ENCODE measurements at places on chromosomes 2 and 18.

DNA sequence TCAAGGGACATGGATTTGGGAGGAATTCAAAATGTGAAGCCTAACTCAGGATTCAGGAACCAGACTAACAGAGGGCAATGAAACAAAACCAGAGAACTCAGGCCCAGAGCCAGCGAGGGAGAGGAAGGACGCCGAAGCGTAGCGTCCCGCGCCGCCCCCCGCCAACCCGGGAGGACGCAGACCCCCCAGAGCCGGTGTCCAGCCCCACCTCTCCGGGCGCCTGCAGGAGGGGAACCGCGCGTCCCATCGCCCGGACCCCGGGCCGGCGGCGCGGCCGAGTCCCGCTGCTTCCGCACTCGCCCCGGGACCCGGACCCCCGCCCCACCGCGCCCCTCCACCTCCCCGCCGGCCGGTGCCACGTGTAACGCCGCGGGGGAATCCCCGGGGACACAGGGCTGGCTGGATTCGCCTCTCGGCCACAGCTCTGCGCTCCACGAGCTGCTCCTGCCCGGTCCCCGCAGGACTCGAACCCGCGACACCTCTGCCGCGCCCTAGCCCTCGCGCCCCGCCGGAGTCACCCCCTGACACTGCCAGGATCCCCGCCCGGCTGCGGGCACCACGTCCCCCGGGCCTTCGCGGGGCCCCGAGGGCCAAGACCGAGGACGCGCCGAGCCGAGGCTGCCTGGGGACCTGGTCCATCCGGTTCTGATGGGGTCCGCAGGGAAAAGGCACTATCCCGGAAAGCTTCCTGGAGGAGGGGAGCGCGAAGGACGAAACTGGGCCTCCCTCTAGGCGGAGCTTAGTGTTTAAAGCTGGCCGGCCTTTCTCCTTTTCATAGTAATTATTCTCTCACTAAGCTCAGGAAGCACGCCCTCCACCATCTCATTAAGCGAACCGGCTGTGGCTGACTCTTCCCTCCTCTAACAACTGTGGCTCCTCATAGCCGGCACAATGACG, 40.4 kb upstream of the FAM124B start:
- peak; percentile 27 for DNase-seq

DNA sequence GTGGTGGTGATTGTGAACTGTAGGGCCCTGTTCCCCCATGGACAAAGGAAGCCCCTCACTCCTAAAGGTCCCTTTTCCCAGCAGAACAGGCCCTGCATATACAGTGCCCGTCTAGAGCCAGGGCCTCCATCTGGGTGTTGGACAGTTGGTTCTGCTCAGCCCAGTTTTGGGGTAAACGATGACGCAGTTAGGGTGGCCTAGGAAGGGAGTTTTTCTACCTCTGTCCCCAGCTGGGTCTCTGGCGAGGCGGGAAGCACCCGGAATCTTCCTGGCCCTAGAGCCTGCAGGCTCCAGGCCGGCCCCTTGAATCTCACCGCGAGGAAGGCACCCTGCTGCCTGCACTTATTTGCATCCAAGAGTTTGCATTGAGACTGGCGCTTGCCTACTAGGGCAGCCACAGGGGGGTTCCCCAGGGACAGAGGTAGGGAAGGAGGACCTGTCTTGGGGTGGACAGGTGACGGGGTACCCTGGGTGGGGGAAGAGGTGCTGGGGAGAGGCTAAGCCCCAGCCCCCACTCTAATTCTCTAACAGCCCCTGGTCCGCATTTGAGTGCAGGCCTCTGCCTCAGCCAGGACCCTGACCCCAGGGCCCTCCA, 529 bp upstream of the MTA3 start:
- DNase-seq, result no peak

DNA sequence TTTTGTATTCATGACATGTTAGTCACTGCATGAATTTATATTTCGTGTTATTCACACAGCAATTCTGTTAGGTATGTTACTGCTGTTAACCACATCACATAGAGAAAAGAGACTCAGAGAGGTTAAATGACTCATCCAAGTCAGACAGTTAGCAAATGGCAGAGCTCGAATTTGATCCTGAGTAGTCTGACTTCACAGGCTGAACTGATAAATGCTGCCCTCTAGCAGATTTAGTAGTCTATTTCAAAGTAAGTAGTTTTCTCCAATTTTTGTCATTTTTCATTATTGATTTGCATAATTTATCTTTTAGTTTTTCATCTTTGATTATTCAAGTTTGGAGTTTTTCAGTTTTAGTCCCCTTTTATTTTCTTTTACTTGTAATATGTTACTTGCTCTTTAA, 58.3 kb downstream of the WDR7 start:
- DNase-seq, result peak; percentile 62

- DNase-seq, result no peak
These were observed 13.6 kb downstream of the IMPA2 start for GRCh38 chr18:11994703-11995444.

DNA sequence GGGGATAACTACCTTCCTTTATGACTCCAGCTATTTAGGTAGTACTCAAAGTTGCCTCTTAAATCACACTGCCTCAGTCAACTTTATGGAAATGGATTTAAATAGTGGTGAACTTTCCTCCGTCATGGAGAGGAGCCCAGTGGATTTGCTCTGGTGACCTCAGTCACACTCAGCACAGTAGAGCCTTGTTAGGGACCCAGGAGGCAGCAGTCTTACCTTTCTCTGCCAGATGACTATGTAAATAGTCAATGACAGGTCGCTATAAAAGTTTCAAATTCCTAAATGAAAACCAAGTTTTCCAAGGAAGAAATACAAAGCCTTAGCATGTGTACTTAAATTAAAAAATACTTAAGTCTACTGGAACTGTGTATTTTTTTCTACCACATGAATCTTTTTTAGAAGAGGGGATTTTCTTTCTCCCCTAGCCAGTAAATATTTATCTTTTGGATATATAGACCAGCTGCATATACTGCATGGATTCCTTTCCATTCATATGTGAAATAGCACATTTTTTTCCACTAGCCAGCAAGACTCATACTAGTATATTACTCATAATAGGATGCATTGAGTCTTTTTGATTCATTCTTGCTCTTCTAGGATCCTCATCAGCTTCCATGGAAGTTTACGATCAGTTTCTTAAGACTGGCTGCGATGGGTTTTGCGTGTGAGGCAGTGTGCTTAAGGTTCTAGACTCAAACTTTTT, 147.1 kb downstream of the FMNL2 start:
- DNase-seq, result no peak

- peak; percentile 32 for DNase-seq
These were observed 655 bp downstream of the RND3 start for GRCh38 chr2:150486539-150487484.

- DNase-seq, result no peak
These were observed 13.4 kb downstream of the ATP6V1B1 start for GRCh38 chr2:70949086-70949485.

GRCh38 chr2:241087420-241088268, 14.4 kb downstream of the MTERF4 start:
- DNase-seq, result no peak

GRCh38 chr2:175039490-175039889, 34.3 kb upstream of the CHN1 start:
- no peak for DNase-seq

DNA sequence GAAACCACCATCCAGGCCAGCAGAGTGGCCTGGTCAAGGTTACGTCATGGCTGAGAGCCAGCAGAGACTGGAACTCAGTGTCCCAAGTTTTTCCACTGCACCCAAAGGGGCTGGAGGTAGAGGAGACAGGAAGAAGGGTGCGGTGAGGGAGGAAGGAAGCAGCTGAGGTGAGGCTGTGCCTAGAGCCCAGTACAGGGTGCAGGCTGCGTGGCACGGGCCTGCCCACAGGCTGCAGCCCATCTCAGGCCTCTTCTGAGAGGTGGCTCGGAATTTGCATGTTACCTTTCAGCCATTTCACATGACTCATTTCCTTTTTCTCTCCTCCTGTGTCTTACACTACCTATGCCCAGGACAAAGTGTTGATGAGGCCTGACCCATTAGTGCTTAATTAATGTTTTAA, 13.7 kb upstream of the MGAT4A start:
- no peak for DNase-seq

DNA sequence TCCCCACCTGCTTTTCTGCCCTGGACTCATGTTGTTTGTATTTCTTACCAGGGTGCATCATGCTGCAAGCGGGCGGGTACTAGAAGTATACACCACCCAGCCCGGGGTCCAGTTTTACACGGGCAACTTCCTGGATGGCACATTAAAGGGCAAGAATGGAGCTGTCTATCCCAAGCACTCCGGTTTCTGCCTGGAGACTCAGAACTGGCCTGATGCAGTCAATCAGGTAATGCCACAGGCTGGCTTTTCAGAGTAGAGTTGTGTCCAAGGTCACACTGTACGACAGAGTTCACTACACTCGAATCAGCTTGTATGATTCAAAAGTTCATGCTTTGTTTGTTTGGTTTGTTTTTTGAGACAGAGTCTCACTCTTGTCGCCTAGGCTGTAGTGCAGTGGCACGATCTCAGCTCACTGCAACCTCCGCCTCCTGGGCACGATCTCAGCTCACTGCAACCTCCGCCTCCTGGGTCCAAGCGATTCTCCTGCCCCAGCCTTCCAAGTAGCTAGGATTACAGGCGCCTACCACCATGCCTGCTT, 19.4 kb downstream of the SRSF7 start:
- no peak for DNase-seq

DNA sequence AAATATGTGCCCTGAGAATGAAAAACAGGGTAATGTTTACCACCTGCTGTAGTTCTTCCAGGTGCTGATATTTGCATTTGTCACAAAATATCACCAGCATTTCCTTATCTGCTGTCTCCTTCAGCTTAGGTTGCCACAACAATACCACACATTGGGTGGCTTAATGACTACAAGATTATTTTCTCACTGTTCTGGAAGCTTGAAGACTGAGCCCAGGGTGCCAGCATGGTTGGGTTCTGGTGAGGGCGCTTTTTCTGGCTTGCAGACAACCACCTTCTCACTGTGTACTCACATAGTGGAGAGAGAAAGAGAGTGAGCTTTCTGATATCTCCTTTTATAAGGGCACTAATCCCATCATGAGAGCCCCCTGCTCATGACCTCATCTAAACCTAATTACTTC, 407.5 kb upstream of the RGPD4 start:
- DNase-seq, result no peak

DNA sequence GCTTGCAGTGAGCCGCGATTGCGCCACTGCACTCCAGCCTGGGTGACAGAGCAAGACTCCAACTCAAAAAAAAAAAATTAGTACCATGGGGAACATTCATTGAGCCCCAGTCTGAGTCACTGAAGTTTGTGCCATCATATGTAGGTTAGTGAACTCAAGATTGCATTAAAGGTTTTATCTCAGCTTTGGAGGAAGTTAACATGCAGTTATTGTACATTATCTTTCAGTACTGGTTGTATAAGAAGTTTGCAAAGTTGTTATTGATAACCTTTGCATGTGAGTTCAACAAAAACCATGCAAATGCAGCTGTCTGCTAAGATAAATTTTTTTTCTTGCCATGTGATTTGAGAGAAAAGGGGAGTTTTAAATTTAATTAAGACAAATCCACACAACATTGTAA, 95.7 kb downstream of the MEIS1 start:
- no peak for DNase-seq

- no peak for DNase-seq
These were observed 386.5 kb upstream of the DCC start for GRCh38 chr18:51953521-51953920.

DNA sequence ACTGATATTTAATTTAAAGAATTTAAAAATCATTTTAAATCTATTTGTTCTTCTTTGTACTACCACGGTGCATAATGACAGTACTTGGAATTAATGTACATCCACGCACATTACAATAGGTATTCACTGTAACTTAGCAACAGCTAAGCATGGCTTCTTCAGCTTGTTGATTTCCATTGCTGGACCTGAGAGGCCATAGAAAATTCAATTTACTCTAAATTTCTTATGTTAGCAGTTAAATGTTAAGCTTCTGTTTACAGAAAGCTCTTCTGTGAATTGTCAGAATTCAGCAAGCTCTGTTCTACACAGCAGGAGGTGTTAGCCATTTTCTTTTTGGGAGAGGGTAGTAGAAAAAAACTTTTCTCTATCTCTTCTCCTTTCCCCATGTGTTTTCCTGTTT, 1149.3 kb upstream of the CDH2 start:
- no peak for DNase-seq

DNA sequence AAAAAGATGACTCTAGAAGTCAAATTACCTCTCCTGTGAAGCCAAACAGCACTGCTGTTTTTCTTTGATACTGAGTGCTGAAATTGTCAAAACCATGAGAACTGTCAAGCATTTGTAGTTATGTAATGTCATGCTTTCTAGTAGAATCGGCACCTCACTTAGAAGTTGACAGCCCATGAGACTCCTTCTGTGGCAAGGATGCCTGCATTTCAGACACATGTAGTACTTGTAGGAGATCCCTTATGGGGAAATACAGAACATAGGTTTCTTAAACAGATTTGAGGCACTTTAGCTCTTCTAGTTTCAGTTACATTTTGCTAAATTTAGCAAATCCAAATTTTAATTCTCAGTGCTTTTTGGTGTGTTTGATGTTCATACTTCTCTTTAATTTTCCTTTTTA, 15.7 kb downstream of the ZNF407 start:
- no peak for DNase-seq

- DNase-seq, result no peak
These were observed 12.7 kb downstream of the USP39 start for GRCh38 chr2:85628658-85629057.

GRCh38 chr2:179565807-179566206, 295.6 kb downstream of the ZNF385B start:
- no peak for DNase-seq

DNA sequence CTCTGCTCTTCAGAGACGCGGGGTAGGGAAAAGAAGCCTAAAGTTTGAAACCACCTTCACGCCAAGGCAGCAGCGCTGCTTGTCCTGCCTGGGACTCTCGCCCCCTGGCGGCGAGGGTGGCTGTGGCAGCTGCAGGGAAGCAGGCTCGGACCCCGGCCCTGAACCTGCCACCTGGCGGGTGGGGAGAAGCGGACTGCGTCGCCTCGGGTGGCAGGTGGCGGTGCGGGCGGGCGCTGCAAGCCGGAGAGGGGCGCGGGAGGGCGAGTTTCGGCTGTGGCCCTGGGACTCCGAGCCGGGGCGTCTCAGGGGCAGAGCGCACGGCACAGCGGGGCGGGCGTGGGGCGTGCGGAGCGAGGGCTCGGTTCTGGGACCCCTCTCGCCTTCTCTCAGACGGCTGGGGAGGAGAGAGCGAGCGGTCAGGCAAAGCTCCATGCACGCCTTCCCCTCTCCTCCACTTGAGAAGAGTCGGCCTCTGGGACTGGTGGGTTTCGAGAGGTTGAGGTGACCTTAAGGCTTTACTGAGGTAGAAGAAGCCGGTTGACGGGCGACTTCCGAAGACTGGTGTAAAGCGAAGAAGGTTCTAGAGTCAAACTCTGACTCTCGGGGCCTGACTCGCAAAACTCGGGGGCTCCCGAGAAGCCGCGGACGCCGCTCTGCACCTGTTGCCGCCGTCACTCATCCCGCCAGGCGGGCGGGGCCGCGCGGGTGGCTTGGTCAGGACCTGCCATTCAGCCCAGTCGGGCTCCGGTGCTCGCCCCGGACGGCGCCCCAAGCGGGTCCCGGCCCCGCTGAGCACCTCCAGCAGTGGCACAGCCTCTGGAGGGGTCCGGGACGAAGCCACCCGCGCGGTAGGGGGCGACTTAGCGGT, 1.1 kb upstream of the BOLL start:
- DNase-seq, result peak; percentile 23

Measured in hepatic stellate cell (primary cell).